Left colon (tissue), 2 donors: ENCODE measurements at places on chromosomes 5 and 9.

DNA sequence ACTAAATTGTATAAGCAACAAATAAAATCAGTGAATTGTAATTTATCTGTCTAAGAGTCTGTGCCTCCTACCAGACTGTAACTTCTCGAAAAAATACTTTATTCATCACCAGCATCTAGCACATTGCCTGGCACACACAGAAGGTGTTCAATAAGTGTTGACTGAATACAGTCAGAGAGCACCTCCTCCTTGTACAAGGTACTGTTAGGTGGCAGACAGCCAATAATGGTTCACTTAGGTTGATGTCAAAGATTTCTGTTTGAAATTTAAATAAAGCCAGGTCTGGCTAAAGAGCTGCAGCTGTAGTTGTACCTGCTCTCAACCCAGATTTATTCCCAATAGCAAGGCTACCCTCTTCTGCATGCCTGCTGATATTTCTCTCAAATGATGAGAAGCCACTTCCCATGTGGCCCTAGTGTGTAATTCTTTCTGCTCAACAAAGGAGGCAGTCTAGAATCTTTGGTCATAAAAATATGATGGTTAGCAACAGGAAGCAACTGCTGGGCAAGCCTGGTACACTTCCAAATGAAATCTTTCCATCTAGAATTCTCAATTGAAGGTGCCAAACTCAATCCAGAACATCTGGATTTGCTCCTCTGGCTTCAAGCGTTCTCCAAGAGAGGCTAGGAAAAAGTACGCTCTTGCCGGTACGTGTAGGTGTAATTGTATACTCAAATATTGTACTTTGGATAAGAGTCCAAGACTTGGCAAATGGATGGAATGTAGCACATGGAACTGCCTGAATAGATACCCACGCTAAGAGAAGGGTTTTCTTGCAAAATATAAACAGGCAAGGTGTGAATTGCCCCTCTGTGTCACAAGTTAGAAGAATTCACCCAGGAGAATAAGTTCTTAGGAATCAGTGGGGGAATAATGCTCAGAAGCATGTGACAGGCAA, 95.6 kb downstream of the NR6A1 start:
- no peak for DNase-seq

DNA sequence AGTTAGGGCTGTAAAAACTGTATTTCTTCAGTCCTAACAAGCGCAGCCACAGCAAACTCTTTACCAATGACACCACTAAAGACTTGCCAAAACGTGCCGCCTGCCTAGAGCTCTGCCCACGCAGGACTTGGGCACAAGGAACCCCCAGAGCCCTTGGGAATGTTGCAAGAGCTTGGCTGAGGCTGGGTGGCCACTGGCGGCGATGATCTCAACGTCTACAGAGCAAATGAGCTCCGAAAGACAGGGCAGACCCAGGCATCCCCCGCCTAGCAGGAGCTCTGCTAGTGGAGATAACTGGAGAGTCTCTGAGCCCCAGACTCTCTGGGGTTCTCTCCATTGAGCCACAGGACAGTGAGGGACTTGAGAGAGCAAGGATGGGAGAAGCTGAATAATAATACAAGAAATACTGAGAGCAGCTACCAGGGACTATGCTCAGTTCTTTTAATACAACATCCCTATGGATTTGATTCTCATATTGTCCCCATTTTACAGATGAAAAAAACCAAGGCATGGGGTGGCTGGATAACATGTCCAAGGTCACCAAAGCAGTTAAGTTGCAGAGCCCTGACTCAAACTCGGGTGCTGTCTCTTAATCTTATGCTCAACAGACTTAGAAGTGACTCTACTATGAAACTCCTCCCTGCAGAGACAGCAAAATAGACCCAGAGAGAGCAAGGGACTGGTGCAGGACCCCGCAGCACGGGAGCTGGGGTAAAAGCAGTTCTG, 32.5 kb downstream of the SHB start:
- DNase-seq: no peak

- DNase-seq: no peak
Observed at GRCh38 chr5:73095564-73096238, 24.7 kb upstream of the TMEM171 start.

DNA sequence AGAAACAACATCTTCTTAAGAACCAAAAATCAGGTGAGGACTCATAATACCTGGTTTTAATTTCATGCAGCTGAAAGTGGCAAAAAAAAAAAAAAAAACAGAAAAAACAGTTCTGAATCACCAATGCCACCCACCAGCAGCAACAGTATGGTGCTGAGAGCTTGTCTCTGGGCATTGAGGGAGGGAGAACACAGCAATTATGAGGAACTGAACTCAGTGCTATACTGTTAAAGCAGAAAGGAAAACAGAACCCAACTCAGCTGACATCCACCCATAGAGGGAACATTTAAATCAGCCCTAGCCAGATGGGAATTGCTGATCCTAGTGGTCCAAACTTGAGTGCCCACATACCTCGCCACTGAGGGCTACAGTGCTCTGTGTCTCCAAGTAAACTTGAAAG, 657.9 kb downstream of the ACTL7B start:
- DNase-seq: no peak

- DNase-seq: no peak
Observed at GRCh38 chr9:107712390-107712789, 222.8 kb upstream of the KLF4 start.

- no peak for DNase-seq
Observed at GRCh38 chr5:76972689-76973088, 19.8 kb downstream of the CRHBP start.

DNA sequence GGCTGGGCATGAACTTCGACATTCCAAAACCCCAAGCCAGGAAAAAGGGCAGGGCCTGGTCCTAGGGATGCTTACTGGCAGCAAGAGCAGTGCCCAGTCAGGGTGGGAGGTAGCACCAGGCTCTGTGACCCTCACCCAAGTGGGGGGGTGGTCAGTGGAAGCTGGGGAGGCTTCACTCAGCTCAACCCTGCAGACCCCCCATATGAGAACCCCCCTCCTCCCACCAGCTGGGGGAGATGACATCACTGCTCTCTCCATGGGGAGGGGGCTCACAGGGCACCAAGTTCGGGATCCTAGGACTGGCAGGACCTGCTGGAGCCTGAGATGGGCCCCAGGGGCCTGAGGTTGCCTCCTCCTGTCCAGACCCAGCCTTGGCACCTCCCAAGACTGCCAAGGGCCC, 4.7 kb downstream of the DNLZ start:
- DNase-seq: no peak

DNA sequence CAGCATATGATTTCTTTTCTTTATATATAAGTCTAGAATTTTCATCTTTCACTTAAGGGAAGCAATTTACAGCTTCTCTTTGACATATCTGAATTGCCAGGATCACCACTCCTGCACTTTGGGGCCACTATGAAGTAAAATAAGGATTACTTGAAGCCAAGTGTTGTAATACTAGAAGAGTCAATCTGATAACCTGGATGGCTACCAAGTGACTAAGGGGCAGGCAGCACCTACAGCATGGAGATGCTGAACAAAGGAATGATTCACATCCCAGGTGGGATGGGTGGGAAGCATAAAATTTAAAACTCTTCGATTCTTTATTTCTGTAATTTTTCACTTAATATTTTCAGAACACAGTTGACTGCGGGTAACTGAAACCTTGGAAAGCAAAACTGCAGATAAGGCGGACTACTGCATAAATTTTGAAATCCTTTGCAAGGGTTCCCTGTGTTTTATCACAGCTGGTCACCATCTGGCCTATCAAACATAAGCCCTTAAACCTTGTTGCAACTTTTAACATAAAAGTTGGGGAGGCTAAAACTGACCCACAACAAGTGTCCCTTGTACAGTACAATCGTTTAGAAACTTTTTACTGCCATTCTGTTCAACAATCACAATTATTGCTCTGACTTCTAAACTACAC, 31.2 kb downstream of the NR3C1 start:
- no peak for DNase-seq

GRCh38 chr5:59769041-59769360, 124.5 kb downstream of the PDE4D start:
- no peak for DNase-seq

GRCh38 chr5:126070481-126070880, 352.7 kb upstream of the GRAMD2B start:
- DNase-seq: no peak

DNA sequence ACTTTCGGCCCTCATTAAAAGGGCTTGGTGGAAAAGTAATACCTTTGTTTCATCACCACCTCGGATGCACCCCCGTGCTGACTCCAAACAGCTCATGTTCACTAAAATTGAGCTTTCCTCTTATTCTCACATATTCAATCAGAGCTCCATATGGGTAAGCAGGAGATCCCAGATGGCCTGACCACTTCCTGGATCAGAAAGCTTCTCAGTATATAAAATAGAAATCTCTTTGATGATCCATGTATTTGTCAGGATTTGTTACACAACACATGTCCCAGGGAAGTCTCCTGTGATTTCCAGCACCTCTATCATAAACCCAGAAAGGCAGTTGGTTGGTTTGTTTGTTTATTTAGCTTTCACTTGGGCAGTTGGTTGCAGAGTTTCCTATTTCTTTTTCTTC, 402.0 kb downstream of the MLLT3 start:
- DNase-seq: no peak

DNA sequence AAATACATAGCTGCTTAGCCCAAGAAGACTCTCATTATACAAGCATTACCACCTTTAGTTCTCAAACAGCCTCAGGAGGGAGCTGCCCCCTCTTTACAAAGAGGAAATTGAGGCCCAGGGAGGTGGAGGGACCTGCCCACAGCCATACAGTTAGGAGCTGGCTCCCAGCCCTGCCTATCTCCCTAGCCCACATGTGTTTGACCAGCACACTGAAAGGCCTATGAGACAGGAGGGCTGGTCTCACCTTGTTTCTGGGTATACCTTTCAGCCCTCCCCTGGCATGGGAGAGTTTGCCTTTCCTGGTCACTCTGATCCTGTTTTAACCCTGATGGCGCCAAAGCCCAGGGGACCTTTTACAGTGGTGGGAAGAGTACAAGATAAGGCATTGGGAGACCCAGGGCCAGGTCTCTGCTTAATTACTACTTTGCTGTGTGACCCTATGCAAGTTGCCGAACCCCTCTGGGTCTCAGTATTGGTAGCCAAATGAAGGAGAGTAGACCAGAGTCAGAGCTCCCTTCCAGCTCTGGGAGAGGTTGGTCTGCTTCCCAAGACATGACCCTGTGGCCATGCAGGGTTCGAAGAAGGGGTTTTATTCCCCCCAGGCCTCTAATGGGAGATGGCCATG, 60.9 kb upstream of the RPL26L1 start:
- DNase-seq: no peak

- no peak for DNase-seq
Observed at GRCh38 chr5:116437351-116437705, 137.3 kb downstream of the SEMA6A start.

- DNase-seq: no peak
Observed at GRCh38 chr5:107616213-107616612, 54.5 kb downstream of the EFNA5 start.

DNA sequence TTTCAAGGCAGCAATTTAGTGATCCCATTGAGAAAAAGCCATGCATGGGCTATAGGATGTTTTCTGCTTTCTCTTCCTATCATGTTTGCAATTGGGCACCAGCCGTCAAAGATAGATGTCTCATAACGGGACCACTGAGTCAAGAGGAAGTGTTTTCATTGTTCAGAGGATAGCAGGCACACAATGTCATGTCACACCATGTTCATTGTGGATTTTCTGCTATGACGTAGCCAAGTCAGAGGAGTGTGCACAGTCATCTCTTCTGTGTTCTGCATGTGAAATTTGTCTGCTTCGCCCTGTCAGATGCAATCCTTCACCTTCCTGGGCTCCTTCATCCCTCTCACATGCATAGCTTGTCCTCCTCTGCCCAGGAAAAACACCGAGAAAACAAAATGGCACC, 106.0 kb downstream of the CD180 start:
- no peak for DNase-seq

DNA sequence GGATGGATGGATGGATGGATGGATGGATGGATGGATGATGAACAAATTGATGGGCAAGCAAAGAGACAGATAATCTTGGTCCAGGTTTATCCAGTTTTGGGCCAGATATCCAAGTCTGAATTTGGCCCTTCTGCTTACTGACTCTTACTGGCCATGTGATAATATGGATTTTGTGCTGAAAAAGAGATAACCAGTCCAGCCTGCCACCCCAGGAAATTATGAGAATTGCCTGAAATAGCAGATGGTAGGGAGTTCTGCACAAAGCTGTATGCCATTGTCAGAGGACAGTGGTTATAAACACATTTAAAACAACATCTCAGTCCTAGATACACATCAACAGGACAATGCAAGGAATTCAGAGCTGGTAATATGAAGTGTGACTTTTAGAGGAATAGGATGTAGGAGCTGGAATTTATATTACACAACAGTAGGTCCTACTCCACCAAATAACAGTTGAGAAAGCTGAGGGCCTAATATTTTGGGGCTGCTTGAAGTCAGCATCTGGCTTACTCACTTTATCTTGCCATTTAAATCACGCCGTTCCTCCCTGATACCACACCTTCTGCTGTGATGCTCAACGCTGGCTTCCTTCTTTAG, 9.0 kb upstream of the FAT2 start:
- no peak for DNase-seq
